ENCODE measurements at places on chromosomes 3 and 15.

DNA sequence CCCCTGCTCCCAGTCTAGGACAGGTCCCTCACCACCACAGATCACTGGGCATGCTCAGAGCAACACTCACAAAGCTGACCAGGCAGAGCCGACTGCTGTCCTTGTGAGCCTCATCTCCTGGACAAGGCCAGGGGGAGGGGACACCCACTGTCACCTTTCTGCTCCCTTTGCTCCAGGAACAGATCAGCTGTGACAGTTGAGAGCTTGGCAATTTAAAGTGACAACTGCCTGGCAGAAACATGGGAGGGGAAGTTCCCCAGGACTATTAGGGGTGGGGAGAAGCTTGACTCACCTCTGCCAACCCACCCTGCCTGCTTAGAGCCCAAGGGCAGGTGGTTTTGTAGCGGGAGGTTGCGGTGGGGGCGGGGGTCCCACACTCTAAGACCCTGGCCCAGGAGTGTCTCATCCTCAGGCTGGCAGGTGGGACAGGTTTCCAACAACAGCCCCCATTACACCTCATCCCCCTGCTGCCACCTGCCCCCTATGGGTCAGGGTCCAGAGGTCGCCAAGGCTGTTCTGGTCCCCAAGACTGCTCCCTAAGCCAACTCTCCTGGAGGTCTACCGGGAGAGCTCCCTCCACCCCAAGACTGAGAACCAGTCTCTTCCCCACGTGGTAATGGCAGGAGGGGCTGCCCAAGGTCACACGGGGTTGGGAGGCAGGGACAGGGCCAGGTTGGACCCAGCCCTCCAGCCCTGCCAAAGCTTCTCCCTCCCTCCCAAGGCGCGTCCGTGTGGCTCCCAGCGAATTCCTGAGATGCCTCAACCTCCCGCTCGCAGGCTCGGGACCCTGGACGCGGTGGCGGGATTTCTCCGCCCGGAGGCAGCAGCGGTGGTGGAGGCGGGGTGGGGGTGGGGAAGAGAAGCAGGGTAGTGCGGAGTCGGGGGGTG lies 80.4 kb downstream of the IQSEC1 start:
- DNase-seq: no peak

- no peak for DNase-seq
Observed at GRCh38 chr3:86890741-86891396, 100.1 kb downstream of the VGLL3 start.

- peak; percentile 18 for DNase-seq
Observed at GRCh38 chr3:186361762-186362536, at the start of gene DGKG. Gene DGKG (minus strand): TSS chr3:186362234. CDS start chr3:186320459, 41,775 bp downstream.

DNA sequence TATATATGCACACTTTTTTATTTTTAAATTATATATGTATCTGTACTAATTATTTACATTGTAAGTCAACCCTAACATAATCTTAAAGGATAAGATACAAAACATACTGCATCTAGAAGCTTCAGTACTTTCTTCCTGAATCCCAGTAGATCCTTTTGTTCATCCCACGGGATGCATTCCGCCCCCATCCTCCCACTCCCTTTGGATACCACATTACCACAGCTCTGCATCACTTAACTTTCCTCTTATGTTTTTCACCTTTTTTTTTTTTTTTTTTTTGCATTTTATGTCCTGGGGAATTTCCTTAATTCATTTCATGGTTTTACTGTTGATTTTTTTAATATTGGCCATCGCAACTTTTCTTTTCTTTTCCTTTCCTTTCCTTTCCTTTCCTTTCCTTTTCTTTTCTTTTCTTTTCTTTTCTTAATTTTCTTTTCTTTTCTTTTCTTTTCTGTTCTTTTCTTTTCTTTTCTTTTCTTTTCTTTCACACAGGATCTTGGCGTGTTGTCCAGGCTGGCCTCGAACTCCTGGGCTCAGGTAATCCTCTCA lies 3.0 kb downstream of the OPA1 start:
- DNase-seq: no peak

- no peak for DNase-seq
Observed at GRCh38 chr15:51302480-51302879, 35.9 kb downstream of the CYP19A1 start.

DNA sequence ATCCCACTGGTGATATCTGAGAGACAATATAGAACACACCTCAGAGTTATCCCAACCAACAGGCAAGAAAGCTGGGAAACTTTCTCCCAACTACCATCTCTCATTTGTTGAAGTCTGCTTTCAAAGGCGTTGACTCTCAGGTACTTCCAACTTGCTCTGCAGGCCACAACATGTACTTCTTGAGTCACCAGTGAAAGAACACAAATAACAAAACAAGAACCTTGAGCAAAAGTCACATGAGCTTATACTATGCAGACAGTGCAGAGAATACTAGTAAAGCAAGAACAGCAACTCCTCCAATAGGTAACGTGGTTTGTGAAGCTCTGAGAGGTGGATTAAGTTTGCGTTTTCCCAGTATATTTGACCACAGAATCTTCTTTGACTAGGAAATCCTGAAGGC lies 20.6 kb downstream of the SNTN start:
- no peak for DNase-seq

- no peak for DNase-seq
Observed at GRCh38 chr3:58754074-58754473, 87.5 kb upstream of the FAM3D start.

- no peak for DNase-seq
Observed at GRCh38 chr3:53823956-53824657, 22.1 kb downstream of the CHDH start.

GRCh38 chr15:71091601-71092000 lies 23.7 kb upstream of the THSD4 start:
- DNase-seq: no peak

DNA sequence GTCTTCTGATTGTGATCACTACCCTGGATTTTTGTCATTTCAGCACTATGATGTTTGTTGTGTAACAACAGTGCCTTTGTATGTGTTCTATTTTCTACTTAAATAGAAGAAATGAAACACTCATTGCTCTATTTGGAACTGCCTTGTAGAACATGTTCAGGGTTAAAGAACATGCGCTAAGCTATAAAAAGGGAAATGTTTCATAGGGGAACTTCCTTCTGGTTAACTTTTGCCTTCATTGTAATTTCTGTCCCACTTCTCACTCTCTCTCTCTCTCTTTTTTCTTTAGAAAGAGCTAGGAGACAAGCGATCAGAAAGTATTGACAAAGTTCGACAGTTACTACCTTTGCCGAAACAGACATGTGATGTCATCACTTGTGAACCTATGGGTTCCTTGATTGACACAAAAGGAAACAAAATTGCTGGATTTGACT lies at the start of gene P2RY12:
Gene P2RY12, minus strand, starts transcription at position 13 of the 434 bp plus-strand sequence. CDS start 45,908 bp downstream, outside the sequence.
- no peak for DNase-seq

GRCh38 chr15:41523097-41523496 lies 9.5 kb upstream of the LTK start:
- DNase-seq: no peak

GRCh38 chr15:38944536-38944935 lies 379.9 kb upstream of the RASGRP1 start:
- no peak for DNase-seq

DNA sequence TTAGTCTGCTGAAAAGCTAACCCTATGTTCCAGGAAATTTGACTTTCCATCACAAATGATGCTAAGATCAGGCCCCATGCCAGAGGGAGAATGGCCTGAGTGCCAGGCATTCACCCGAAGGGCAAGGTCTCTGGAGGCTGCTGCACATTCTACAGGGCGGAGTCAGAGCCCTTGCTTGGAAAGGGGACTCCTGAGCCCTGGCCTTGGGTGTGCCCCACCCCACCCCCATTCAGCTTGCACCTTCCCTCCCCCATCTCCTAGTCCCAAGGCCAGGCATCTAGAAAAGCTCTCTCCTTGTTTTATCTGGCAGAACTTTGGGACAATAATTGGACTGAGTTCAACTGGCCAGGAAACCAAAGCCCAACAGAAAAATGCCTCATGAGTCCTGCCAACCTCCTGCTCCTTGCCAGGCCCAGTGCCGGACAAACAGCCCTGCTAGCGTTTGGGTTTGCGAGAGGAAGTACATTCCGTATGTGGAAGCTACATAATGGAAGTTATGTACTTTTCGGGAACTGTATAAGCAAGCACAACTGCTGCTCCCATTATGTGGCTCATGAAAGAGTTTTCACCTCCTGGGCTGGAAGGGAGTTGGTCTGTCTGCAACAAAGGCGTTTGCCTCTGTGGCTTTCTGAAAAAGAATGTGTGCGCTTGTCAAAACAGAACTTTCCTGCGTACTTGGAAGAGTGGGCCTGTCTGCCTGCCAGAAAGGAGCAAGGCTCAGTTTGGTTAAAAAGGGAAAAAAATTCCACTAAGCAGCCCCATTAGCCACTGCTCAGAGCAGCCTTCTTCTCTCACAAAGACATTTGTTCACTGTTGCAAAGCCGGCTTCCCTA lies 321.5 kb upstream of the CTNNB1 start:
- no peak for DNase-seq

- peak; percentile 37 for DNase-seq
Observed at GRCh38 chr3:4820296-4821121, 158.7 kb upstream of the BHLHE40 start.

DNA sequence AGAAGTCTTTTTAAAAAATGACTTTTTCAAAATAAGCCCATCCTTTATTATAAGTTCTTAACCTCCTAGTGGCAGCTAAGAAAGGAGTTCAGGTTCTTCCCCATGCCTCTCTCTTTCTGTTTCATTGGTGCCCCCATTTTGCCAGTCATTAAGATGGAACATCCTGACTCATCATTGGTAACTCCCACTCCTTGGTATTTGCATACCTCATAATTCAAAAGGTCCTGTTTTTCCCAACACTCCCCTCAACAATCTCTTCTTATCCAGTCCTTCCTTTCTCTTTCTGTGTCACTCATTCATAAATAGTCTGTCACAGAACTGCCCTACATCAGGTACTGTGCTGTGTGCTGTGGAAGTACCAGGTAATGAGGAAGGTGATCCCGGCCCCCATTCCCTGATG lies 394.0 kb downstream of the FOXP1 start:
- DNase-seq: no peak

- no peak for DNase-seq
Observed at GRCh38 chr3:44939581-44940036, 36.4 kb downstream of the ZDHHC3 start.

GRCh38 chr3:44529927-44530326 lies 25.1 kb upstream of the ZKSCAN7 start:
- DNase-seq: no peak

- DNase-seq: no peak
Observed at GRCh38 chr15:85587707-85588411, 206.9 kb downstream of the KLHL25 start.

DNA sequence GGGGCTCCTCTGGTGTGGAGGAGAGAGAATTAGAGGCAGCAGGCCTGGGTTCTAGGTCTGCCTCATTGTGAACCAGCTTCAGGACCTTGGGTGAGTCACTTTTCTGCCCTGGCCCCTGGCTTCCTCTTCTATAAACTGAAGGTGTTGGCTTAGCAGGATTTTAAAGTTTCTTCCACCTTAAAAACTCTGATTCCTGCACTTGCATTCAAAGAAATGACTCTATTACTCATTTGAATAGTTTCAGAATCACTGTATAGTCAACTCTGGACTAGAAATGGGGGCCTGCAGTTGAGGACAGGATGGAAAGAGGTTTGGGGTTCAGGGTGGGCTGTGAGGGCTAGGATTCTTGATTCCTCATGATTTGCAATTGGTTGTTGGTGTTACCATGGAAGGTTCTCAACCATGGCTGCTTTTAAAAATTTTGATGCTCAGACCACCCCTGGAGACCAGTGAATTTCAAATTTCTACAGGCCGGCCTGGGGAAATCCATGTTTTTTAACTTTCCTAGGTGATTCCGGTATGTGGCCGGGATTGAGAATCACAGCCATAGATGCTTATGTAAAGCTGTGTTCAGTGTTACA lies 19.9 kb downstream of the SMAD3 start:
- peak; percentile 36 for DNase-seq

GRCh38 chr15:29652595-29652994 lies 169.7 kb downstream of the TJP1 start:
- no peak for DNase-seq

- DNase-seq: no peak
Observed at GRCh38 chr3:100761951-100762350, 52.7 kb downstream of the TFG start.

DNA sequence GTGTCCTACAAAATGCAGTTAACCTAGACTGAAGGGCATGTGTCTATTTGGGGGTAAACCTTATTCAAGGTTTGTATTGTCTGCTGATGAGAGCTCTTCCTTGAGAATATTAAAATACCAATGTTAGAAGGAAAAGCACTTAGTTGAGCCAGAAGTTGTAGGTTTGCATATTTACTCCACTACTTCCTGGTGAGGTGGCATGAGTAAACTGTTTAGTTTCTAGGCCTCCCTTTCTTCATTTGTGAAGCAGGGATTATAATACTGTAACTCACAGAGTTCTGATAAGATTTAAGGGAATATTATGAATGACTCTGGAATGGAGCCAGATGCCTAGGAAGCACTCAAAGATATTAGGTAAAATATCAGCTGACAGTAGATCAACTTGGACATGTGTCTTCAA lies 46.7 kb downstream of the CD200R1L start:
- DNase-seq: no peak

DNA sequence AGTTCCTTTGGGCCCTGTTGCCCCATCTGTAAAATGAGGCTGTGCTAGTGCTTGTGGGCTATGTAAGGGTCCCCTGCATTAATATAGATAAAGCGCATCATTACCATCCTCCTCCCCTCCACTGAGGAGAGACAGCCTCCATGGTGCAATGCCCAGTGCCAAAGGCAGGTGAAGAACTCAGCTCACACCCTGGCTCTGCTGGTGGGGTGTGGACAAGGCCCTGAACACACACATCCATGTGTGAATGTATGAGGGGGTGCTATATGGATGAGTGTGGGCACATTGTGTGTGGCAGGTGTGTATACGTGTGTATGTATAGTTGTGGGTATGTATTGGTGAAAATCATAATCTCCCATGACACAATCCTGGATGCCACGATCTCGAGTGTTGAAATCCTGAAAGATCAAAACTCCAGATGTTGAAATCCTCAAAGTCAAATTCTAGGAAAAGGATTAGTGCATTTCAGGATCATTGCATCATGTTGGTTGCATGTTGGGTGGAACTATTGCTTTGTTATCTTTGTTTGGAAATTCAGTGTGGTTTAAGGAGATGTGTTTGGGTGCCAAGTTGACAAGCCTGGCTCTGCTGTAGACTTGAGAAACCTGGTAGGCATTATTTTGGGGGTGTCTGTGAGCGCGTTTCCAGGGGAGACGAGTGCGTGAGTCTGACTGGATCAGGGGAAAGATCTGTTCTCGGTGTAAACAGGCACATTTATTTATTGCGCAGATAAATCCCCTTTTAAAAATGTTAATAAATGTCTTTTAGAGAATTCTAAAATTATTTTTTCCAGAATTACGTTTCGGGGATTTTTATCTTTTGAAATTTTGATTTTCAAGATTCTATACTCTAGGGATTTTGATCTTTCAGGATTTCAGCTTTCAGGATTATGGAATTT lies 42.0 kb upstream of the SEC61A1 start:
- no peak for DNase-seq

DNA sequence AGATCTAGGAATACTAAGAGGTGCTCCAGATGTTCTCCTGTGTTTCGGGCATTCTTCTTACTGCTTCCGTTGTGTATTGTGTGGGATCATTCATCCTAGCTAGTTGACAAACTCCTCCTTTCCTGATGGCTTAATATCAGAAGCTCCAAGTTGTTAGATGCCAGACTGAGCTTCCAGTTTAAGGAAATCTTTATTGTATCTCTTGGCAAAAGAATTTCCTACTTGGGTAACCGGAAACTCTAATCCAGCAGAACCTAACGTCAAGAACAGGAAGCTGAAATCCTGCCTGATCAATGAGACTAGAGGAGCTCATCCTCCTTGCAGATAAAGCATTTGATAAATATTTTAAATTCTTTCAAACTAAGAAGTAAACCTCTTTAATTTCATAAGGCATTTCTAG lies 27.7 kb upstream of the MYH15 start:
- no peak for DNase-seq

Data from stimulated activated CD4-positive, alpha-beta T cell treated with anti-CD3 and anti-CD28 coated beads, Interleukin-4, amount 100 ng/mL, for 4 hours (primary cell).